ENCODE measurements at places on chromosomes 3 and 15. TPM values are rescaled to one million over a fixed set of nuclear protein-coding genes. Genes with fewer than 3 reads are reported as not detected.

Gene SFMBT1
- total RNA-seq: 5.9 TPM

Gene ITPKA
- total RNA-seq: 3.9 TPM

Gene TMCO5A
- total RNA-seq: not detected

Gene ECE2
- total RNA-seq: not detected

Gene GHSR
- total RNA-seq: not detected

Gene TEX55
- not detected for total RNA-seq

Gene OR5K2
- not detected for total RNA-seq

Gene FBXO40
- total RNA-seq: not detected

Gene HAPLN3
- 2.8 TPM for total RNA-seq

Gene WDR72
- total RNA-seq: not detected

Gene CBLB
- total RNA-seq: 26.9 TPM

Gene PXYLP1
- 5.1 TPM for total RNA-seq

Gene MEF2A
- 14.9 TPM for total RNA-seq

Gene DNAH12
- under 0.01 TPM for total RNA-seq

Gene GUCA1C
- total RNA-seq: not detected

Gene ROPN1
- total RNA-seq: not detected

Gene NUP210
- total RNA-seq: 0.33 TPM

Gene CPN2
- total RNA-seq: not detected

Gene ENTPD3
- under 0.01 TPM for total RNA-seq

Gene SYNPR
- not detected for total RNA-seq
